ENCODE measurements at places on chromosomes 7 and 10. TPM values are rescaled to one million over a fixed set of nuclear protein-coding genes. Genes with fewer than 3 reads are reported as not detected.

The PLEKHS1 gene
- not detected for total RNA-seq

The SFRP4 gene
- total RNA-seq = 1.1 TPM

The ZWINT gene
- total RNA-seq = 5.0 TPM

The SKAP2 gene
- total RNA-seq = 1.2 TPM

The GTF2I gene
- total RNA-seq = 229 TPM

GRCh38 chr7:73823257-73823656 is 7.5 kb upstream of the CLDN4 start:
- DNase-seq = no peak

- peak; percentile 76 for DNase-seq
Measured at GRCh38 chr10:132735923-132736391, 50.0 kb downstream of the NKX6-2 start.

DNA sequence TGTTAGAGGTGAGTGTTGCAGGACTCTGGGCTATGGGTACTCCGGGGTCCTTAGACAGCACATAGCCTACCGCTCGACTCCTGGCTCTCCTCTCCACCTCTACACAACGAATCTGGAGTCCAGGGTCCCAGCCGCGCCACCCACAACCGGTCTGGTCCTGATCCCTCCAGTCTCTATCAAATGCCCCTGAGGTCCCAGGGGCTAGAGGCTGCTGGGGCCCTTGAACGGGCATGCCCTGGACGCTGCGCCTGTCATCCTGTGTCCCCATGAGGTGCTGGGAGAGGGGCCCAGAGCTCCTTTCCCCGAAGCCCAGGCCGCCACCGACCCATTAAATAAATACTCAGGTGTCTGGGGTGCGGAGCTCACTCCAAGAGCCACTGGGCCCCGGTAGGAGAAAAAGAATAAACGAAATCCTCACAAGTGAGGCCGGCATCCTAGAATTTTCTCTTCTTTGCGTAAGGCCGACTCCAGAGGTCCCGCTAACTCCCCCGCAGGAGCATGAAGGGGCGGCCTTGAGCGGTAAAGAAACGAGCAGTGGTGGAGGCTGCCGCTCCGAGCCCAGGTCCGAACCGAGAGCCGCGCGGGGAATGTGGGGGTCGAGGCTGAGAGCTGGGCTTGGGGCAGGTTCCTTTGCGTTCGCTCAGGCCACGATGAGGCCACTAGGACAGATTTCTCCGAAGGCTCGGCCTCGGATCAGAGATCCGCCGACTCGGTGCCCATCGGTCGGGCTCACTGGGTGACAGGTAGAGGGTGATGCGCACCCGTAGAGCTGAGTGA is 166.7 kb downstream of the NRF1 start:
- DNase-seq = no peak

- no peak for DNase-seq
Measured at GRCh38 chr10:122939856-122940543, 14.0 kb downstream of the C10orf88 start.

- no peak for DNase-seq
Measured at GRCh38 chr10:124367936-124368335, 50.8 kb downstream of the OAT start.

- DNase-seq = no peak
Measured at GRCh38 chr10:129105266-129105665, 361.8 kb upstream of the MGMT start.

DNA sequence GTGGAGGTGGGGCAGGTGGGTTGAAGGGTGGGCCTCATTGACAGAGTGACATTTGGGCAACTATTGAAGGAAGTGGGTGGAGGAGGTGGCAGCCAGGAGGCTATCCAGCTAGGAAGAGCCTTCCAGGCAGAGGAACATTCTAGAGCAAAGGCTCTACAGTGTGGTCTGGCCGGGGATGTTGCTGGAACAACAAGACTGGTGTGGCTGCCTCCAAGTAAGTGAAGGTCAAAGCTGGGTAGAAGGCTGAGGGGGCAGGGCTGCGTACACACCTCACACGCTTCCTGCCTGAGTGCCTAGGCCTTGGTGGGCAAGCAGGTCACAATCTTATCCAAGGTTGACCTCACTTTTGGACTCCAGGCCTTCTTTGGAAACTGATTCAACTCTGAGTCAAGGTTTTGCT is 6.6 kb downstream of the CPA1 start:
- no peak for DNase-seq

DNA sequence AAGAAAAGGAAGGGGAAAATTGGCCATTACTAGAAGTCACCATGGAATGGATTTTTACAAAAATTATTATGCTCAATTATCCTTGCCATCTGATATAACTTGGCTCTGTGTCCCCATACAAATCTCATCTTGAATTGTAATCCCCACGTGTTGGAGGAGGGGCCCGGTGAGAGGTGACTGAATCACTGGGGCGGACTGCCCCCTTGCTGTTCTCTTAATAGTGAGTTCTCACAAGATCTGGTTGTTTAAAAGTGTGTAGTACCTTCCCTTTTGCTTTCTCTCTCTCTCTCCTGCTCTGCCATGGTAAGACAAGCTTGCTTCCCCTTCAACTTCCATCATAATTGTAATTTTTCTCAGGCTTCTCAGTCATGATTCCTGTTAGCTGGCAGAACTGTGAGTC is 1023.6 kb downstream of the XPNPEP1 start:
- DNase-seq = no peak

DNA sequence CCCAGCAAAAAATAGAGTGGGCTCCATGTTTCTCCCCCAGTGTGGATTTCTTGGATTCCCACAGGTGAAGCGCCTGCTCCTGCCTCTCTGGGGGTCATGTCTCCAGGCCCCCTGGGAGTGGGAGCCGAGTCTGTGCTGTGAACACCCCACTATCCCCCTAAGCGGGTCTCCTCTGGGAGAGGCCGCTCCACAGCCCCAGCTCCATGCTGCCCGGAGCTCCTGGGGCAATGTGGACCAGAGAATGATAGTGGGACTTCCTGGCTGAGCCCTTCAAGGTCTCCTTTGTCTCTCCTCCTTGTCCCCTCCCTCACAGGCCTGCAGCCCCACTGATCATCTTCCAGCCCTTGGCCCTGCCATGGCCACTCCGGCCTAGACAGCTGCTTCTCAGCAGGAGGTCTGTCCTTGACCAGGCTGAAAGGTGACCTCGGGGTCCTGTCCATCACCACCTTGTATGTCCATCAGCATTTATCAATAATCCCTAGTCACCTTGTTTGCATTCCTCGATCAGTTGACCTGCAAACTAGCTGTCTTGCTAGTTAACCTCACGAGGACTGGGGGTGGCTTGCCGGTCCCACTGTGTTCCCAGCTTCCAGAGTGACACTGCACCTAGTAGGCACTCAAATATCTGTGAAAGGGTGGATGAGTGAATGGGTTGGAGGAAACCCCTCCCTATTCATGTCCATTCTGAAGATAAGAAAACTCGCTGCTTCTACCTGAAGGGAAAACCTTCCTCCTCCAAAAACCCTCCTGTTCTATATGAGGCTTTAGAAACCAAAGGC is 776 bp upstream of the CALML3 start:
- no peak for DNase-seq

- no peak for DNase-seq
Measured at GRCh38 chr10:18229826-18230225, 89.6 kb downstream of the CACNB2 start.

GRCh38 chr10:5433182-5433581 is 20.8 kb downstream of the NET1 start:
- no peak for DNase-seq

DNA sequence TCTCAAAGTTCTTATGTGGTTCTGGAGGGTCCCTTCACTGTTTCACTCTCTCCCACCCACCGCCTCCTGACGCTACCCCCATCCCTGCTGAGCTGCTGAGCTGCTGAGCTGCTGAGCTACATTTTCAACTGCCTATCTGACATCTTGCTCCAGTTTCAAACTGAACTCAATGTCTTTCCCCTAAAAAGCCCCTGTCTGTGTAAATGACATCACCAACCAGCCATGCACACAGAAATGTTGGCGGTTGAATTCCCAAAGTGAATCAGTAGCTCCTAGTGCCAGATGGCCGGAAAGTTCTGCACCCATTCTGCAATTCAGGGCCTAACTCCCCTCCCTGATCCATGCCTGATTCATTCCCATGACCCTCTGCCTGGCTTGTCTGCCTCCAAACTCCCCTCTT is 71.2 kb downstream of the WNT2 start:
- DNase-seq = no peak

DNA sequence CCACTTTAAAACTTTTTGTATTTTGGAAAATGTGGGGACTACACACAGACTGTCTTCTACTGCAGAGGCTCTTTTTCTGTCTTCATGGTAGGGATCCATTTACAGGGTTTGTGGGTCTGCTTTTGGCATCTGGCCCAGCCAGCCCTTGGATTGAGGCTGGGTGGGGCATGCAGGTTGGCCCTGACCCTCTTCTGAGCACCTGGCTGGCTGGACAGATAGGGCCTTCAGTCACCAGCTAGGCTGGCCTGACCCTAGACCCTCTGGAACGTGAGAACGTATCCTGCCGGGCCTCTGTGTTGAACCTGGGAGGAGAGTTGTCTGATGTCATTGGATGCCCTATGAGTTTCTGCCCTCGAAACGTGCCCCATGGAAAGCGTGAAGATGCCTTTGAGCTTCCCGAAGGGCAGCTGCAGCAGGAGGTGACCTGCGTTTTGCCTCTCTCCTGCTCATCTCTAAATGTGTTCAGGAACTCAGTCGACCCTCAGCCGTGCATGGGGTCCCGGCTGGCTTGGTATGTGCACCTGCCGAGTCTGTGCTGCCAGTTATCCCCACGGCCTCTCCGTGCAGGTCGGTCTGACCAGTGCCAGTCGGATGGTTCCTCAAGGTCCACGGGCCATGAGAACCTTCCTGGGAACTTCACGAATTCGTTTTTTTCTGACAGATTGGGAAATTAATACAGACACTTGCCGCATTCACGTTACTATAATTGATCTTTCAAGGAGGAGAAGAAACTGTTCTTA is 74.9 kb downstream of the MGMT start:
- DNase-seq = no peak

DNA sequence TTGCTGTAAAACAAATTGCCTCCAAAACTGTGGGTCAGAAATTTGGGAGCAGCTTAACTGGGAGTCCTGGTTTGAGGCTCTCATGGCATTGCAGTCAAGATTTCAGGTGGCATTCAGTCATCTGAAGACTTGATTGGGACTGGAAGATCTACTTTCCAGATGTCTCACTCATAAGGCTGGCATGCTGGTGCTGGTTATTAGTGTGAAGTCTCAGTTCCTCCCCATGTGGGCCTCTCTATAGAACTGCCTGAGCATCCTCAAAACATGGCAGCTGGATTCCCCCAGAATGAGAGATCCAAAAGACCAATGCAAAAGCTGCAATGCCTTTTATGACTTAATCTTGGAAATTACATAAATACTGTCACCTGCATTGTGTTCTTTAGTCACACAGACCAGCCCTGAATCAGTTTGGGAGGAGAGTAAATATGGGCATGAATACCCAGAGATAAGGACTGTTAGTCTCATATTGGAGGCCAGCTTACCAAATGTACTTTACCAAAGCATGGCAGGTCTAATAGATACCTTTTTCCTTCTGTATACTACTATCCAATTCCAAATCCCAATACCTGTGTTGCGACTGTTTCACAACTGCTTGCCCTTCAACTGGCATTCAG is 6.5 kb upstream of the HERPUD2 start:
- no peak for DNase-seq

- no peak for DNase-seq
Measured at GRCh38 chr7:131488361-131488760, 68.1 kb downstream of the PODXL start.

- no peak for DNase-seq
Measured at GRCh38 chr10:10676972-10677371, 340.7 kb upstream of the CELF2 start.

DNA sequence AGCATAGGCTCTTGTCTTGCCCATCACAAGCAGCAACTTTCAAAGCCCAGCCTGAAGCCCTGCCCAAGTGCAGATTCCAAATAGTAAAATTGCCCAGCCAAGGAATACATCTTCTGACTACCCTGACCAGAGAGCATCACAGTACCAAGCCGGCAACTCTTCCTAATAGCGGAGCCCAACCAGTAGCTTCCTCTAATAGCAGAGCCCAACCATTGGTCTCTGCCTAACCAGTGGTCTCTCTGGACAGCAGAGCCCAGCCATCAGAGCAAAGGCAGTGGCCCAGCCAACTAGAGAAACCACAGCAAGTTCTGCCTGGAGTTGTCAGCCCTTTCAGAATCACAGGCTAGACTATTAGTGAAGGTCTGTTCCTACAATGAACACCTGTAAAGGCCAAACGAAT is 285.6 kb downstream of the HGF start:
- no peak for DNase-seq

GRCh38 chr7:131605280-131605878 is 49.0 kb upstream of the PODXL start:
- DNase-seq = no peak

Data from occipital lobe (tissue), 3 donors.